ENCODE measurements at places on chromosomes 12 and 14.

GRCh38 chr12:4383304-4383865 lies 3.9 kb upstream of the FGF23 start:
- DNase-seq, result no peak

DNA sequence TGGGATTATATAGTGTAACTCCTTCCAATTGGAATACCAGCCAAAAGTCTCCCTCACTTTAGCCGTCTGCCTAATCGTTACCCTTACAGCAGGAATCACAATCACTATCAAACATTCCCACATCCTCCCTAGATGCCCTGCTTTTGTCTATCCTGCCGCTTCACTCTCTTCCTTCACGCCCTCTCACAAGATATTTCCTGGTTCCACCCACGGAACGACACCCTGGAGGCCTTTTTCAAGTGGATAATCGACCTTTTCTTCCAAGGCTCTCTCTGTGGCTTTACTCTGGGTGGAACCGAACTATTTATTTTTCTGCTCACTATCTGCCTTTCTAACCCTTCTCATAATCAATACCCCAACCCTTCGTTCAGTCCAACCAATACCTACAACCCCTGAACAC lies 58.9 kb downstream of the MOK start:
- no peak for DNase-seq

GRCh38 chr12:131897875-131898274 lies 3.5 kb downstream of the ULK1 start:
- no peak for DNase-seq

DNA sequence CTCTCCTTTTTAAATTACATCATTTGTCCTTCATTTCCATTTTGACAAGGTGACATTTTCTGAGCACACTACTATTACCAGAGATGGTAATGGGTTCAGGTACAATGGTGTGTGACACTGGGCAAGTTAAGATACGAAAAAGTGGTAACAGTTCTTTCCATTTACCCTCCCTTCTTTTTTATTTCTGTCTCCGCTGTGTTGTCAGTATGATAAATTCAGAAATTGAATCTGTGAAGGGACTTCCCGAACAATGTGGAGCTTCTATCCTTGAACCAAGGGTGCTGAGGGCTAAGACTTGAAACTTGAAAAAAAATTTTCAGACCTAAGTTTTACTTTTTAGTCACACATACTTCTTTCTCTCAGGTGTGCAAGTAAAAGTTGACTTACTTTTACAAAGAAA lies 103.7 kb downstream of the ERC1 start:
- DNase-seq, result no peak

DNA sequence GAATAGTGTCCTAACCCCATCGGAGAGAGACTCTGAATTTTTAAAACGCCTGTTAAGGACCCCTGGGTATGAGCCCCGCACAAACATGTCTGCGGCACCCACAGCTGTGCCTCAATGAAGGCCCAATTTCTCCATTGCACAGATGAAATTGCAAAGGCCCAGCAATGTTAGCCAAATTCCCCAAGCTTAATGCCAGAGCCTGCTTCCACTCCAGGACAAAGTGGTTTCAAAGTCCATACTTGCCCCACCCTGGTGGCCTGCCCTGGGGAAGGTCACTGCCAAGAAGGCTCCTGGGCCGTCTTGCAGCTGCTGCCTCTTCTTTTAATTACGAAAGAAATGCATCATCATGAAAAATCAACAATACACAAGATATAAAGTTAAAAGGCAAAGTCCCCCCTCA lies 1179.7 kb downstream of the VRK1 start:
- no peak for DNase-seq

- peak; percentile 24 for DNase-seq
Observed at GRCh38 chr12:52691076-52691840, 11.1 kb upstream of the KRT1 start.

DNA sequence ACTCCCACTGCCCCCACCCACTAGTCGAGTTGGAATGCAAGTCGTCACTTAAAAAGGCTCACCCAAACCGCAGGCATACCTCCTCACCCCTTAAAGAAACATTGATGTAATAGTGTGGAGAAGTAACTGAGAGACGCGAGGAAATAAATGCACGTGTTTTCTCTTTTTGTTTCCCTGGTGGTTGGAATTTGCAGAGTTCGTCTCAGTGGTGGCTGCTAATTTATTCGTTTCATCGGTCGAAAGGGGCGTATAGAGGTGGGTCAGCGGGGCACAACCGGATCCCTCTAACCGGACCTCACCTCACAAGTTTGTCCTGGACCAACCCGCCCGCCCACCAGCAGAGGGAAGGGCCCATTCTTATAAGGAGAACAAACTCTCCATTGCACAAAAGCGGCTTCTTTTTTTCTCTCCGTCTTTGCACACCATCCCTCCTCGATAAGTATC lies 5.0 kb upstream of the NPAS3 start:
- DNase-seq, result no peak

DNA sequence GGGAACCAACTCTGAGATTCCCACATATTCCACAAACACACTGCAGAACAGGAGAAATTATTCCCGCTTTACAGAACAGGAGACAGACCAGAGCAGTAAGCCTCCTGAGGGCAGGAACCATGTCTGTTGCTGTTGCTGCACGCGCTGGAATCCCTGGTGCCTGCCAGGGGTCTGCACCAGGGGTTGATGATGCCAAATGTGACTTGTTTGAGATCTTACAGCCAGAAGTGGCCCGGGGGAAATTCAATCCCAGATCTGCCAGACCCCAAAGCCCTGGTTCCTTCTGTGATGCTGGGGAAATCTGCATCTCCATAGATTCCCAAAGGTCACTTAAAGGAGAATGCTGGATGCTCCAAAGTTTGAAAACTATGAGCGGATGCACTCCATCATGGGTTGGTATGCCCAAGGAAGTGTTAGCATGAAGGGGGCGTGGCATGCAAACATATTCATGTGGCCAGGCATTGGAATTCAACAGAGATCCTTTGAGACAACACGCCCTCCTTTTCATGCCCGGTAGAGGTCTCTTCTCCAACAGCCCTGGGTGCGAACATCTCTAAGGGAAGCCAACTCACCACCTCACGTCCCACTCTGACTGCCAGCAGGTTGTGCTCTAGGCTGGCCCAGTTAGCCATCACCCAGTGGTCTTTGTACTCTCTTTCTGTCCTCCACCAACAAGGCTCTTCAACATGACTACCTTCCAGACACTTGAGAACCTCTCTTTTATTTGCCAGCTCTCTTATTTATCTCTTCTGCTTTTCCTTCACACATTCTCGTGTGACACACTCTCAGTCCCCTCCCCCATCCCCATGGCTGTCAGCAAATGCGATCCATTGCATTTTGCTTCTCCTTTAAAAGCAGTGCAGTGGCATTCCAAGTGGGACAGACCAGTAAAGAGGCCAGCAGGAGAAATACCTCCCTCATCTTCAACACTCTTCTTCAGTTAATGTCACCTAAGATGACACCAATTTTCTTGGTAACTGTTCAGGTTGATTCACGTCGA lies 131.3 kb downstream of the ZFP36L1 start:
- DNase-seq, result no peak

DNA sequence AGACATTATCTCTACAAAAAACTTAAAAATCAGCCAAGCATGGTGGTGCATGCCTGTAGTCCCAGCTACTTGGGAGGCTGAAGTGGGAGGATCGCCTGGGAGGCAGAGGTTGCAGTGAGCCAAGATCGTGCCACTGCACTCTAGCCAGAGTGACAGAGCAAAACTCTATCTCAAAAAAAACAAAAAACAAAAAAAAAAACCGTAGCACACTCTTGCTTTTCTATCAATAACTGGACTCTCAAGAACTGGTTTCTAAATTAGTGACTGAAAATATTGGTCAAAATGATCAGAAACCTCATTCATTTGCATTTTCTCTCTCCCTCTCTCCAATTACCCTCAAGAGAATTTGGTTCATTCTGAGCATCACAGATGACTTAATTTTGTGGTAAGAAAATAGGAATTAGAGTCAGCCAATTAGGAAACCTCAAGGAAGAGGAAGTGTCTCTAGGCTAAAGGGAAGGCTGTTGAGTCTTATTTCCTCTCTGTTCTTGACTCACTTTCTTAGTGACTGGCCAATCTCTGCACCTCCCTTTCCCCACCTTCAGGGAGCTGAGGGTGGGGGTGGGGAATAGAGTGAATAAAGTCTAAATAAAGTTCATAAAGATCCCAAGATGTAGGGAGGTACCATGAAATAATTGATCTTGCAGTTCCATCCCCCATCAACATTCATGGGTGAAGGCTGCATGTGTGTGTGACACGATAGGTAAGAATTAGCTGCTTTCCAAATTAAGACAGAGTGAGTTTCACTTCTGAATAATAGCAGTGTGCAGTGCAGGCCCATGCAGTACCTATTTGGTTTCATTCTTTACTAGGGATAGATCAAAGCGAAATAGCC lies 6.8 kb upstream of the PSMA6 start:
- peak; percentile 92 for DNase-seq

- no peak for DNase-seq
Observed at GRCh38 chr12:132211816-132212215, 67.6 kb downstream of the NOC4L start.

DNA sequence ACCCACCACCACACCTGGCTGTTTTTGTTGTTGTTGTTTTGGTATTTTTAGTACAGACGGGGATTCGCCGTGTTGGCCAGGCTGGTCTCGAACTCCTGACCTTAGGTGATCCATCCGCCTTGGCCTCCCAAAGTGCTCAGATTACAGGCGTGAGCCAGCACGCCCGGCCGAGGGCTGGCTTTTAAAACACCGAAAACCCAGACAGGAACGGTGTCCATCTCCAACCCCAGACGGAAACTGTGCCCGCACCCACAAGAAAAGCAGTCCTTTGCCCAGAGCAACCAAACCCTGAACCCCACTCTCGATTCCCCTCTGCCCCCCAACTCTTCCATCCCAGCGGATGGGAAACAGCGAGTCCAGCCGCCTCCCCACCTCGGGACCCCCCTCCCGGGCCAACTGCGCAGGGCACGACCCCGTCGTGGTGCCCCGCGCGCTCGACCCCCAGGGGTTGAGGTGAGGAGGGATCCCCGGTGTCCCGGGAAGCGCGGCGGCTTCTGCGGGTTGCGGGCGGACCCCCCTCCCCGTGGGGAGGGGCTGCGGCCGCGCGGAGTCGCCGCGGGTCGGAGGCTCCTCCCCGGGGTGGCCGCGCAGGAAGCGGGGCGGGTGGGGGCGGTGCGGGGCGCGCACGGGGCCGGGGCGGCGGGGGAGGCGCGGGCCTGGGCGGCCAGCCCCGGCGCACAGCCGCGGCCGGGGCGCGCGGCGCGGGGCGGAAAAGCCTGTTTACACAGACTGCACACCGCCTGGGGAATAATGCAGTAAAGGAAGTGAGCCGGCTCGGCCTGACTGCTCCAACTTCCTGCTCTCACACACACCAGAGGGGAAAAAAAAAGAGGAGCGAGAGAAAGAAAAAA lies at the start of gene ELK3:
Gene ELK3 (plus strand): TSS at position 651 of the 851 bp plus-strand sequence.
- DNase-seq, result peak; percentile 82

All from suppressor macrophage treated with lipopolysaccharide for 1 hour (primary cell).